Lower leg skin (tissue), 4 donors: ENCODE measurements at places on chromosomes 16 and 17. TPM values are rescaled to one million over a fixed set of nuclear protein-coding genes. Genes with fewer than 3 reads are reported as not detected.
A peak's percentile ranks its signal among the peaks of the same experiment; 100 is the strongest.

Gene DPEP2
- total RNA-seq: 5.9 TPM

Gene OR4D1
- total RNA-seq: not detected

Gene MLKL
- 4.8 TPM for total RNA-seq

DNA sequence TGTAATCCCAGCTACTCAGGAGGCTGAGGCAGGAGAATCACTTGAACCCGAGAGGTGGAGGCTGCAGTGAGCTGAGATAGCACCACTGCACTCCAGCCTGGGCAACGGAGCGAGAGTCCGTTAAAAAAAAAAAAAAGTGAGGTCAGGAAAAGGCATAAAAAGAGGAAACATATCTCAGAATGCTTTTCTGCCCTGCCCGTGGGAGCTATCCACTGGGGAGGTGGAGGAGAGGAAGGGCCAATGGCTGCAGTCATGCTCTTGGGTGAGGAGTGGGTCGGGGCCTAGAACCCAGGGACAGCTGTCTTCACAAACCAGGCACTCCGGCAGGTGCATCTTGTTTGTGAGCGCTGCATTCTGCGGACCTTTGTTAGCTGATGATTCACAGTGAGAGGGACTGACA, 60.0 kb upstream of the CDC42EP4 start:
- DNase-seq: no peak

DNA sequence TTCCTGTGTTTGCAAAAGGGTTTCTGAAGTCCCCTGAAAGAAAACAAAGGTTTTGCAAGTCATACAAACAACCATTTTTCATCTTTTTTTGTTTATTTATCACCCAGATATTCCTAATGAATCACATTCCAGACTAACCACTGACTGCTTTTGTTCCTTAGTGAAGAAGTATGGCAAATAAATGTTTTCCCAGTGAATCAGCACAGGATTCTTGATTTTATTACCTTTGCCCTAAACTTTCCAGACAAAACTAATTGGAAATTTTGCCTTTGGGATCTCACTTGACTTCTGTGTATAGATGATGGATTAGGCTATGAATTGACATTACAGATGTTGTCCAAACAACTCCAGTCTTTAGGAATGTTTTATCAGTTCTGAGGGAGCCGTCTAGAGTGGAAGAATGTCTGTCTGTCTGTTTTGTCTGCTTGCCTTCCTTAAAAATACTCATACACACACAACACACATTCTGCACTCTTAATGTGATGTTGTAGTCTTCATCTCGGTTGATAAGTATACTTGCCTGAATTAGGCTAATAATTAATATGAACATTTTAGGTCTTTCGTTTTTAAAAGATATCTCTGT, 48.9 kb downstream of the VMP1 start:
- no peak for DNase-seq

DNA sequence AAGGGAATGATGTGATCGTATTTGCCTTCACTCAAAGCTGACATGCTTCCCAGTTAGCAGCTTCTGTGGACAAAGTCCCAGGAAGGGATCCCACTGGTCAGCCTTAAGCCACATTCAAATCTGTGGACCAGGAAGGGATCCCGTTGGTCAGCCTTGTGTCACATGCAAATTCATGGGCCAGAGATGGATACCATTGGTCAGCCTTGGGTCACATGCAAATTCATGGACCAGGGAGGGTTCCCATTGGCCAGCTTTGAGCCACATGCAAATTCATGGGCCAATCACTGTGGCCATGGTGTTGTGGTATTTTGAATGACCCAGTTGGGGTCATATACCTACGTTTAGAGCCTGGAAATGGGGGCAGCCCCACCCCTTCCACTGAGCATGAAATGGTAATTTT, 201.6 kb downstream of the HS3ST4 start:
- no peak for DNase-seq

DNA sequence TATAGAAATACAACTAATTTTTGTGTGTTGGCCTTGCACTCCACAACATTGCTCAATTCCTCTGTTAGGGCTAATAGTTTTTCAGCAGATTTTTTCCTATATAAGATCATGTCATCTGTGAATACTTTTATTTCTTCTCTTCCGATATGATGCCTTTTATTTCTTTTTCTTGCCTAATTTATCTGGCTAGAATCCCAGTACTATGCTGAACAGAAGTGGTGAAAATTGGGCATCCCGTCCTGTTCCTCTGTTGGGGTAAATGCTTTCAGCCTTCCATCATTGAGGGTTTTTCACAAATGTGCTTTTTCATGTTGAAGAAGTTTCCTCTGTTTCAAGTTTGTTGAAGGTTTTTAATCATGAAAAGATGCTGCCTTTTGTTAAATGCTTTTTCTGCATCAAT, 22.7 kb upstream of the TNFRSF13B start:
- no peak for DNase-seq

GRCh38 chr17:78726513-78726912, 55.6 kb downstream of the CYTH1 start:
- no peak for DNase-seq

DNA sequence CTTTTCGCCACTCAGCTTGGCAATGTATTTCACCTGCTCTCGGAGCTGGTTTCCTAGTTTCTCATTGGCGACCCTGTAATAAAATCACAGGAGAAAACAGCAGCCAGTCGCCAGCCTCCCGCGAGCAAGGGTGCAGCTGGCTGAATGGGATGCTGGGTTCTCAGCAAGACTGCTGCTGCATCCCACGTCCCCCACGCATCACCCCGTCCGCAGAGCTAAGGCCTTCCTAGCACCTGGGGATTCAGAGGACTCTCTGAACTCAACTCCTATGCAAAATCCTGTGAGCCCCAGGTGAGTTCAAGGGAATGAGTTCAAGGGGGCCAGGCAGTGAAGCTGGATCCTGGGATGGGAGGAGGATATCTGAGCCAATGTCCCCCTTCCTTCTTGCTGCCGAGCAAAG, 29.3 kb downstream of the DHX38 start:
- peak; percentile 61 for DNase-seq

DNA sequence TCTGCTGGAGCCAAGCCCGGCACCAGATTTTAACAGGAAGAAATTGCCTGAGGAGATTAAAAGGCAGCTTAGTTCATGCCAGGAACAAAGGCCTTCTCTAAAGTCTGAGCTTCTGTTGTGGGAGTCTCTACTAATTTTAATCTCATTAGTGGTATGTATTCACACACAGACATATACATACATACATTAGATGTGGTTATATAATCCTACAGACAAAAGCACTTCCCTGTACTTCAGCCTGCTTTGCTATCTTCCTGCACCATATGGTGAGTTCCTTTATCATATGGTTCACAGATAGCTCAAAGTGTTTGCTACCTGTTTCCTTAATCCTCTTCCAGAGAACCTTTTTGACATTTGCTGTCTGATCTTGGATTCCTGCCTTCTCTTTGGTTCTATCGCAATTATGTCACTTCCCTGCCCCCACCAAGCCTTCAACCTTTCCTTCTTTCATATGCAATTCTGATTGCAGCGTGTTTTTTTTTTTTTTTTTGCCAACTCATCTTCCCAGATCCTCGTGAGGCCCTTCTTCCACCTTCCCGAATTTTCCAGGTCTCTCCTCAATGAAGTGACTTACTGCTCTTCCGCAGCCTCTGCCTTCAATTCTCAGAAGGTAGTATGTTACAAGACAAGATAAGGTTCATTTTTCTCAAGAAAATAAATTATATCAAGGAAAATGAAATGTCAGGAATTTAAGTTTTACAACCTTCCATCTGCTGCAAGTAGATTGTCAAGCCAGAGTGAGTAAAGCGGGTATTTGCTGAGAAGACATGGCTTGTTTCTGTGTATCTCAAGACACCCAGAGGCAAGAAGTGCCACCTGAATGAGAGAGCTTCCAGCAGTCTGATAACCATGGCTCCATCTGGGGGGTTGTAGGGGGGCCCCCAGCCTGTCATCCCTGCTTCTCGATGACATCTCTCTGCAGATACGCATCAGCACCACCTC, 120.2 kb upstream of the CACNG3 start:
- no peak for DNase-seq

GRCh38 chr16:78199325-78200022, 100.0 kb downstream of the WWOX start:
- no peak for DNase-seq

DNA sequence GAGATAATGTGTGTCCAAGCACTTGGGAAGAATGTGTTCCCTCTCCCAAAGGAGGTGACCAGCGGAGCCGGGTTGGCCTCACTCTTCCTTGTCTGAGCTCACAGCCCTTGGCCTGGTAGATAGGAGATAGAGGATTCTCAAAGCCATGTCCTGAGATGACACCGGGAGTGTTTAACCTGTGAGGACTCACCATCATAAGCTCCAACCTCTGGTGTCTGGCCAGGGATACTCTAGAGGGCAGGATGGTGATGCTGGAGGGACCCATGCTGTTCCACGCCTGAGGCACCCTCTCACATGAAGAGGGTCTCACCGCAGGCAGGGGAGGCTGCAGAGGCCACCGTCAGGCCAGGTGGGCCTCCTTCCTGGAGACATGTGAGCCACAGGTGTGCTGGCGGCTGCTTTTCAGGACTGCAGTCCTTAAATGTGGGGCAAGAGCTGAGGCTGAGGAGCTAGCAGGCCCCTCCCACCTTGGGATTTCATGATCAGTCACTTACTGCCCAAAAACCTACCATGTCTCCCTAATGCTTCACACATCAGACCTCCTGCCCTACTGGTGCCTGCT, 6.6 kb upstream of the ZNF629 start:
- DNase-seq: no peak

Gene NPIPB9
- 2.7 TPM for total RNA-seq

DNA sequence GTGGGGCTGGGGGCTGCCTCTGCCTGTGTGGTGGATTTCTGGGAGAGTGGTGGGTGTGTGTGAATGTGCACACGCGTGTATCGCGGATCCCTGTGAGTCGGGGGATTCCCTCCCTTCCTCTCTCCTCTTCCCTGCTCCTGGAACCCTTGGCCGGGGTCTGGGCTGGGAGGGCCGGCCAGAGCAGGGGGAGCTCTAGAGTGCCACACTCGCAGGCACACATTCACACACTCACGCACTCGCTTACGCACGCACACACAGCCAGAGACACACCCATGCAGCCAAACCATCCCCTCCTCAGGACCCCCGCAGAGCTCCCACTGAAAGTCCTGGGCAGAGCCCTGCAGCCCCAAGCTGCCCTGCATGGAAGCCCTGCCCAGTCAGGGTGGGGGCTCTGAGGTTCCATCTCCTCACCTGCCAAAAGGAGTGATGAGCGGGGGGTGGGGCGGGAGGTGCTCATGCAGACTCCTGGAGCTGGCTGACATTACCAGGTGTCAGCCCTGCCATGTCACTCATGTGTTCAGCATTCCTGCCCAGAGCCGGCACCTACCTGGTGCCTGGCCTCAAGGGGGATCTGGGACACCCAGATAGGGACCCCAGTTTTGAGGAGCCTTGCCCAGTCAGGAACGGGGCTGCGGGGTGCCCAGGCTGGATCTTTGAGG, 1.9 kb downstream of the NECAB2 start:
- DNase-seq: no peak

Gene SRL
- total RNA-seq: 0.04 TPM

GRCh38 chr16:23682181-23682580, 3.5 kb downstream of the PLK1 start:
- DNase-seq: no peak

Gene ARHGAP44
- 3.1 TPM for total RNA-seq

- no peak for DNase-seq
Observed at GRCh38 chr16:3358871-3359270, 3.2 kb downstream of the OR2C1 start.

Gene TK1
- total RNA-seq: 3.1 TPM

Gene MBTPS1
- 98.8 TPM for total RNA-seq

DNA sequence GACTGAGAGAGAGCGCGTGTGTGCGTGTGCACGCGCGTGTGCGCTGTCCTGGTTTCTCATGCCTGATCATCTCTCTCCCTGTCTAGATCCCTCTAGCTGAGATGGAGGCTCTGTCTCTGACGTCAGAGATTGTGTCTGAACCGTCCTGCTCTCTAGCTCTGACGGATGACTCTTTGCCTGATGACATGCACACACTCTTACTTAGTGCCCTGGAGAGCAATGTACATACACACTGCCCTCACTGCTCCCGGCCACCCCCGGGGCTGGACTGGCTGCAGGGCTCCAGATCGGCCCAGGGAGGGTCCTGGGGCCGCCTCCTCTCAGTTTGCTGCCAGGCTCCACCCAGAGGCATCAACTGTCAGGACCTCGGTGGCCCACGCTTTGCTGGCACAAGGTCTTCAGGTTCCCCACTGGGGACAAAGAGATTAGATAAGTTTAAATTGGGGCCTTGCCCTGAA, 13.1 kb upstream of the ABCC3 start:
- no peak for DNase-seq

GRCh38 chr17:20702692-20703091, 123.2 kb downstream of the CDRT15L2 start:
- no peak for DNase-seq

- no peak for DNase-seq
Observed at GRCh38 chr17:68973098-68973846, 18.1 kb upstream of the ABCA8 start.

DNA sequence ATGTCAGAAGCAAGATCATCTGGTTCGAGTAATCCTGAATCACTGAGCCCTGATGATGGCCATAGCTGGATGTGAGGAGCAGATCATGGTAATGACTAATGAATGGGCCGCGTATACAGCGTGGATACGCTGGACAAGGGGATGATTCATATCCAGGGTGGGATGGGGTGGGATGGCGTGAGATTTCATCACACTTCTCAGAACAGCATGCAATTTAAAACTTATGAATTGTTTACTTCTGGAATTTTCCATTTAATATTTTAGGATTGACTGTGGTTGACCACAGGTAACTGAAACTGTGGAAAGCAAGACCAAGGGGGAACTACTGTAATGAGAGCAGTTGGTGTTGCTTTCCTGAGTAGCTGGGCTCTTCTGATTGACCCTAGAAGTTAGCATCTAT, 225.5 kb downstream of the STX8 start:
- DNase-seq: no peak

Gene PRPSAP2
- total RNA-seq: 25.3 TPM

- no peak for DNase-seq
Observed at GRCh38 chr17:71902894-71903506, 217.8 kb upstream of the SOX9 start.

GRCh38 chr16:12531937-12532336, 271.8 kb downstream of the CPPED1 start:
- DNase-seq: no peak

DNA sequence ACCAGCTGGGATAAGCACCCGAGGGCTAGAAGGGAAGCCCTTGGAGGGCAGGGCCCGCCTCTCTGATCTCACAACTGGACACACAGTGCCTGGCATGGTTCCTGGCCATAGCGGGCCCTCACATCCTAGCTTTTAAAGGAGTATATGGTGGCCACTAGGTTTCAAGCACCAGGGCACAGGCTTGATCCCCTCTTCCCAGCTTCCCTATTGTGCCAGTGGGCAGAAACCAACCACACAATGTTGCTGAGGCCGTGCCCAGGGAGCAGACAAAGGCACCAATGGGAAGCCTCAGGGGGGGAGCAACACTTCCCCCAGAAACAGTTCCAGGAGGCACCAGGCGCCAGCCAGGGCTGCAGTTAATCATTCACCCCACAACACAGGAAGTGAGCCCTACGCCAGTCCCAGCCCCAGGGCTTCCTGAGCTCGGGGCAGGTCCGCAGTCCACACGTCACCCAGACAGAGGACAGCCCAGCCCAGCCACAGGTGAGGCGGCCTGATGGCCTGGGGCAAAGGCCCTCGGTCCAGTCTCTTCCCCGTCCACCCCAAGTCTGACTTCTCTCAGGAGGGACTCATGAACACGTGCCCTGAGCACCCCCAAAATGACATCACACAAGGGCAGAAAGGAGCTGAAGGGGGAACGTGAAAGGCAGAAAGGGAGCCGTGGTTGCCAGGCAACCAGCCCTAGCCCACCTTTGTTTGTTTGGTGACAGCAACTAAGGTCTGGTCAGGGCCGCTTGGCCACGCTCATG, 12.8 kb downstream of the SMIM5 start:
- no peak for DNase-seq

- DNase-seq: no peak
Observed at GRCh38 chr17:3002538-3003295, 60.7 kb downstream of the OR1D5 start.
